Stromal cell of bone marrow (primary cell): ENCODE measurements at places on chromosomes 3 and 15.
A peak's percentile ranks its signal among the peaks of the same experiment; 100 is the strongest.

GRCh38 chr3:29649815-29650547, 369.1 kb downstream of the RBMS3 start:
- peak; percentile 44 for DNase-seq

DNA sequence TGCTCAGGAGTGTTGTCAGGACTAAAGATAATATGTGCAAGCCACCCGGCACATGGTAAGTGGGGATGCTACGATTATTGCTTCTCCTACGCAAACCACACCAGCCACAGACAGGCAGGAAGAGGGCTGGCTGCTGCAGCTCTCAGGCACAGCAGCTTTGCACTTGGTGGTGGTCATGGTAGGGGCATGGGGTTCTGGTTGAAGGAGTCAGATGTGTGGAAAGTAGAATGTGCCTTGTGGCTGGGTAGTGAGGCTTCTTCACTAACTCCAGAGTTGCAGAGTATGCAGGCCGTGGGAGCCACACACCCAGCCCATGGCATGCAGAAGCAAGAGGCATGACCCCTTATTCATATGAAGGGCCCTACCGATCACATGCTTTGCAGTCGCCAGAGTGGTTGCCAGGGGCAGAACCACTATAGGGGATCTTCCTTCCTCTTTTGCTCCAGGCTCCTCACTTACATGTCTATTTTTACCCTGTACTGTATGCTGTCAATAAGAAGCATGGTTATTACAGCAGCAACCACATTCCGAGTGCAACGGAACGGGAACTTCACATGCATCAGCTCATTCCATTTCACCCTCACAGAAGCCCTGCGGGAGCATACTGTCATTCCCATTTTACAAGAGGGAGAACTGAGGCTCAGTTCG, 59.2 kb upstream of the HERC1 start:
- DNase-seq, result no peak

- DNase-seq, result no peak
Observed at GRCh38 chr15:94611656-94612055, 380.3 kb downstream of the MCTP2 start.

- no peak for DNase-seq
Observed at GRCh38 chr15:88348579-88349230, 92.2 kb upstream of the NTRK3 start.
